ENCODE measurements at places on chromosomes 7 and 10.

DNA sequence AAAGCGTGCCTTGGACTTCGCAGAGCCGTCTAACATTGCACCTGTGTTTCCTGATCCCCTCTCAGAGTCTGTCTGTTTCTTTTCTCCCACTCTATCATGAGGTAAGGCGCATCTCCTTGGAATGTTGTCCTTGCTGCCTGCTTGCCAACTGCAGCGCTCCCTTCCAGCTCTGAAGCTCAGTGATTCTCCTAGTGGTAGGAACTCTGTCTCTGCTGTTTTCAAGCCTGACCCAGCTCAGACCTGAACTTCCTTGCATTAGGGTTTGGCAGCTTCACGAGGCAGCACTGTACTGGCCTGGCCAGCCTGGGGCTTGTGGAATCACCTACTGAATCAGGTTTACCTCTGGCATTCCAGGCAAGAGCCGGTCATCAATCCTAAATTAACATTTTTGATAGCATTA lies 123.9 kb downstream of the CREB5 start:
- no peak for DNase-seq

- DNase-seq: no peak
Measured at GRCh38 chr7:31420948-31421347, 80.4 kb upstream of the NEUROD6 start.

- no peak for DNase-seq
Measured at GRCh38 chr10:109820620-109821405, 102.5 kb downstream of the XPNPEP1 start.

- no peak for DNase-seq
Measured at GRCh38 chr10:19041171-19041570, 7.4 kb upstream of the MALRD1 start.

DNA sequence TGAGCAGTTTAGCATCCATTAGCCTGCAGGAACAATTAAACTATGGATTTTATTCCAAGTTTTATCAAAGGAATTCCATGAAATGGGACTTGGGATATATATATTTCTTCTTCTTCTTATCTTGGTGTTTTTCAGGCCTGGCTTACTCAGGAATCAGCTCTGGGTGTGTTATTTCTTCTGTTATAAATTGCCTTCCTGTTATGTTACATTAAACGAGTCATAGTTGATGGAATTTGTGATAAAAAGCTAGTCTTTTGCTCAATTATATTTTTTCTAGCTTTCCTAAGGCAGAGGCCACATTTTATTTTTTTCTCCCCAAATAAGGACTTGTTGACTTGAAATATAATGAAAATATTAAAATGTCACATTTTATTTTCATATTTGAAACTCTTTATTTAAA lies 141.3 kb downstream of the EPC1 start:
- DNase-seq: no peak

DNA sequence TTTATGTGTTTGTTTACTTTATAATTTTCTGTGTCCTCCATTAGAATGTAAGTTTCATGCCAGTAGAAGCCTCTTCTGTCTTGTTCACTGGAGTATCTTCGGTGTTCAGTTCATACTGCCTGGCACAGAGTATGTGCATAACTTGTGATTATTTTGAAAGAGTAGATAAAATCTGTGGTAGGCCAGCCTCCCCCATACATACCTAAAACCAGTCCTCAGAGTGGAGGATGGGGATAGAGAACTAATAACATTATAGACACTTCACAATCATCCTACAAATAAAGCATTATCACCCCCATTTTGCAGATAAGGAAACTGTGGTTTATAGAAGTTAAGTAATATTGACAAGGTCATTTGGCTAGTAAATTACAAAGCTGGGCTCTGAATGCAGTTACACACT lies 28.0 kb downstream of the VIM start:
- peak; percentile 73 for DNase-seq

DNA sequence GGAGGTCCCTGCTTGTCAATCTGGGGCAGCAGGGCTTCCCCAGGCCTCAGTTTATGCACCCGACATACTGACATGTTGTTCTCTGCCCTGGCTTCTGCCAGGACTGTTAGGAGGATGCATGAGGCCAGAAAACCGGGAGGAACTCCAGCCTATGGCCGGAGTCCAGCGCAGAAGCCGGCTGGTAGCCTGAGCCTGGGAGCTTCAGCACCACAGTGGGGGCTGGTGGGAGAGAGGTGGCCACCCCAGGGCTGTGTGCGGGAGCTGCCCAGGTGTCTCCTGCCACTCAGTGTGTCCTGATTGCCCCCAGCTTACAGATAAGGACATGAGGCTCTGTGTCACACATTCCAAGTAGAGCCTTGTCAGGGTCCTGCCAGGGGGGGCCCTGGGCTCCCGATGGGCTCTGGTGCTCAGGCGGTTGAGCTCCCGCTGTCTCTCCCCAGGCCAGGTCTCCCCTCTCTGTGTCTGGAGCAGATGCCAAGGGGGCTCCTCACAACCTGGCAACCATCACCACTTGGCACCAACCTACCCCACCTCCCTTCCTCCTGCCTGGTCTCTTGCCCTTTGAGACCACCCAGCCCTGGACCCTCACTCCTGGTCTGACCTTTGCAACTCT lies 32.3 kb downstream of the PPIF start:
- no peak for DNase-seq

GRCh38 chr7:142855756-142856564 lies 1.1 kb downstream of the EPHB6 start:
- DNase-seq: no peak

GRCh38 chr10:68402276-68402675 lies 4.8 kb downstream of the RUFY2 start:
- DNase-seq: no peak

DNA sequence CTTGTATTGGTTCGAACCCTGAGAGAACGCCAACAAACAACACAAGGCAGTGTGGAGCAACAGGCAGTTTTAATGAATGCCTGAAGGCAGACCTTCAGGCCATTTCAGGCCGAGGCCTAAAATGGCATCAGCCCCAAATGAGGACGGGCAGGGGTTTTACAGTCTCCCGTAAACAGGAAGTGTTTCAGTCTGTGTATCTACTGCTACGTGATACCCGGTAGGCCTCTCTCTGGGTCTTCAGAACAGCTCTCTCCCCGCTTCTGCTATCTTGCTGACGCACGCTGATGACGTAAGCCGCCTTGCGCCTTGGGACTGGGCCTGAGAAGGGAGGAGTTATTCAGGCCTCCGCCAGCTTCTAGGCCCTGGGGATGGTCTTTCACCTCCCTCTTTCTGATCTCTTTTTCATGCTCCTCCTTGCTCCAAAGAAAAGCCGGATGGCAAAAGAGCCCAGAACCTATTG lies 67.7 kb downstream of the ST8SIA6 start:
- DNase-seq: peak; percentile 37

DNA sequence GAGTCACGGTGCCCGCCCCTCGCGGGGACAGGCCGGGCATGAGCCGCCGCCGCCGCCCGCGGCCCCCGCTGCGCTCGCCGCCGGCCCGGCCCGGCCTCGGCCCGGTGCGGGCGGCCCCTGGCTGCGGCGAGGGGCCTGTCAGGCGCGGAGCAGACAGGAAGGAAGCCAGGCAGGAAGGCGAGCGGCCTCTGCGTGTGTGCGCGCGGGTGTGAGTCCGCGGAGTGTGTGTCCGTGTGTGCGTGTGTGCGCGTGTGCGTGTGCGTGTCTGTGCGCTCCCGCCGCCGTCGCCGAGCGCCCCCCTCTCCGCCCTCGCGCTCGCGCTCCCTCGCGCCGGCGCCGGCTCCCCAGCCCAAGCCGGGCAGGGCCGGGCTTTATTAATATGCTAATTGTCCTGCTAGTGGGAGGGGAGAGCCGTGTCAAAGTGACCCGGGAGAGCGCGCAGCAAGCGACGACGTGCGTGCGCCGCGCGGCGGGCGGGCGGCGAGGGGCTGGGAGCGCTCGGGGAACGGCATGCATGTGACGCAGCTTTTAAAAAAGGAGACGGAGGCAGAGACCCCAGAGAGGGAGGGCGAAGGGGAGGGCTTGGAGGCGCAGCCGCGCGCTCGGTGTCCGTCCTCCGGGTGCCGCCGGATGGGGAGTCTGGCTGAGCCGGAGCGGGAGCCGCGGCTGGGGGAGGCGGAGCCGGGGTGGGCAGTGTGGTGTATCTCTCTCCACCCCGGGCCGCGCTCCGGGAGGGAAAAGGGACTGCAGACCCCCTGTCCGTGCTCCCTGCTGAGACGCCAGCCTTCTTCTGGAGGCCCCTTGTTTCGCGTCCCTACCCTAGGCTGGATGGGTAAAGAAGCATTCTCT lies at the start of gene LDB1:
Gene LDB1, minus strand, starts transcription at position 227 of the 849 bp plus-strand sequence. CDS start 258 bp downstream, outside the sequence.
- peak; percentile 95 for DNase-seq

DNA sequence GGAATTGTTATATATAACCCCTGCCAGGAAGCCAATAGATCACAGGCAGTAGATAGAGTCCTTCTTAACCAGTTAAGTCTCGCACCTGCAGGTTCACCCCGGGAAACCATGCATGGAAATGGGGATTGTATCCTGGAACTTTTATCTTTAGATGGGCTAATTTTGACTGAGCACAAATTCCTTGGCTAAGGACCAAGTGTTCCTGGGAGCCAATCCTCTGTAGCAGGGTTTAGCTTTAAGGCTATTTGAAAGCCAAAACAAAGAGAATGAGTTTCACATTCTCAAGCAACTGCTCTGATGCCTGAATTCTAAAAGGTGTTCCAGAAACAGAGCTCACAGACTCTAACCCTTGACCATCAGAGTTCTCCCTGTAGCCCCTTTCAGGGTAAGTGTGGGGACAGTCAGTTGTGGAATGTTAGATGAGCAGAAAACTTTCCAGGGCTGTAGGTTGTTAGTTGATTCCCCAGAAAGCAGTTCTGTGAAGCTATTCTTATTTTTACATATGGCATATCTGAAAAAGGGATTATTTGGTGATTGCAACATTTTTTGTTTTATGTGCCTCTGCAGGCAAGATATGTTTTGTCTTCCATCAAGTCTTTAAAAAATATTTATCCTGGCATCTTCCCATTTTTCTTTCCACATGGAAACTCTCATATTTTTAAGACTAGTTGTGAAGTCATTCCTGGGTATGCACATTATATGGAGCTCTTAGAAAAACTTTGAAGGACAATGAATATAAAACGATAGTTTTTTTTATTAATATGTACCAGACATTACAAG lies 16.2 kb upstream of the NPVF start:
- no peak for DNase-seq

DNA sequence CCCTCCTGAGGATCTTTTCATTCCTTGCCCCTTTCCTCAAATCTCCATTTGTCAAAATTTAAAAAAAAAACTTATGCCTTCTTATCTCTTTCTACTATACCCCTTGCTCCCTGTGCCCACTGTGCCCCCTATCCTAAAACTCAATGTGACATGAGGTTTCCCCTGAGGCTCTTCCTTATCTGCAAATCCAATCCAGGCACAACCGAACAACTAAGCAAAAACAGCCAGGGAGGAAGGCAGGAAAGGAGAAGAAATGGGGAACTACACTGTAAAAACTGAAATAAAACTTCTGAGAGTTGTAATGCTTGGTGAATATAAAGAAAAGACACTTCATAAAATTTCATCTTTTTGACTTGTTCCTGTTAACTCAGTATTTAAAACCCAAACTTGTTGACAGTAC lies 54.2 kb downstream of the CRPPA start:
- DNase-seq: peak; percentile 50

GRCh38 chr10:82942286-82943099 lies 1067.5 kb downstream of the NRG3 start:
- no peak for DNase-seq

DNA sequence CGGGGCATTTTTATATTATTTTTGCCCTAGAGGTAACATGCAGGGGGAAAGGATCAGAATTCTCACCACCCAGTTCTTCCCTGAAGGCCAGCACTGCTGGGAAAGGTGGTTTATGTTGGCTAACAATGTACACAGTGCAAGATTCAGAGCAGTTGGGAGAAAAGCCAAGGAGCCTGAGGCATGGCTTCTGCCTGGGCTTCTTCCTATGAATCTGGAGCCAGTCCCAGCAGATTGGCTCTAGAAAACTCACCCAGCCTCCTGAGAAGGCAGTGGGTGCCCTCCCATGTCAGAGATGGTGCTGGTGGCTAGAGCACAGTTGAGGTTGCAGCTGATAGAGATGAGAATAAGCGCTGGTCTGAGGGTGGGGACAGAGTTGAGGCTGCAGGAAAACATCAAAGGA lies 44.7 kb upstream of the GPR26 start:
- DNase-seq: no peak

DNA sequence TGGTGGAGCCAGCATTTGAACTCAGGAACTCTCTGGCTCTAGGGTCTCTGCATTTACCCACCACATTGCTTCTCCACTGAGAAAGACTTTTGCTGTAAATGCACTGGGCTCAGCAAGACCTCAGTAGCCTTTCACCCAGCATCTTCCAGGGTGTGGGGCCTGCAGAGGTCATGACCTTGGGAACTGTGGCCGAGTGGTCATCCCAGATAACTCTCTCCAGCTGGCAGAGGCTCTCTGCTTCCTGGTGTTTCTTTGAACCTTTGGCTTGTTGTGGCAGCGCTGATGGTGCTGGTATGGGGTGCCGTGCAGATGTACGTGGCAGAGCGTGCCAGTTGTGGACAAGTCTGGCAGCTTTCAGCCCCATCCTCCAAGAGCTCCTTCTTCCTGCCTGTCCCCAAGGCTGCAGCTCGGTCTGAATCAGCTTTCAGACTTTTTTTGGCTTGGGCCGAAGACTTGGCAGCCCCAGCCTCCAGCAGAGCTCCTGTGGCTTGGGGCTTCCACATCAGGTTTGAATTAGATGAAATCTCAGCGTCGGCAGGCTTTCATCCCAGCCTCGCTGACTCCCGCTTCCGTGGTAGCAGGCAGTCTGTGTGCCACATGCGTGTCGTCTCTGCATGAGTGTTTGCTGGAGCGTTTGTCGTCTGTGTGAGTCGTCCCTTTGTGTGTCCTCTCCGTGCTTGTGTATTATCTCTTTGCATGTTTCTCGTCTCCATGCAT lies 21.5 kb downstream of the ADAMTS14 start:
- no peak for DNase-seq

DNA sequence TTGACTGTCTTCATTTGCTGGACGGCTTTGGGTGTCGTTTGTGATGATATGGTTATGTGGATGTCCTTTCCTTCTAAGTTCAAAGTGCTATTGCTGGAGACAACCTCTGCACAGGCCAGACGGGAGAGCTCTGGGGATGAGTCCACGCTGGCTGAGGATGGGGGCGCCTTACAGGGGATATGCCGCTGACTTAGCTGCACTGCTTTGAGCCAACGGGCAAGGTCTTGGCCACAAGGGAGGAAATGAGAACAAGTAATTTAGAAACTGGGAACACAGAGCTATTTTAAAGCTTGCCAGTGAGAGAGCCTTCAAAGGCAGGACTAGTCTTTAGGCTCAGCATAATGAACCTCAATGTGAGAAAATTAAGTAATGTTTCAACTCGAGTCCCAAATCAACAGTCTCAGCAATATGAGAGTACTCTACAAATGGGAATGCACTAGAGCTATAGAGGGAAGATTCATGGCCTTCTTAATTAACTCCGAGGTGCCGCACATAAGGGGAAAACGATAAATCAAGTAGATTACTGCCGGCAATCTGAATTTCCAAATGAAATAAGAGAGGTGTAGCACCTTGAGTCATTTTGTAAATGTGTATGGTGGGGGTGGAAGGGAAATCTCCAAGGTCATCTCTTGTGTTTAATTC lies 209.3 kb downstream of the JAZF1 start:
- DNase-seq: no peak

GRCh38 chr10:119705434-119705831 lies 20.4 kb upstream of the INPP5F start:
- no peak for DNase-seq

- DNase-seq: peak; percentile 87
Measured at GRCh38 chr7:26398427-26398755, 106.7 kb downstream of the SNX10 start.

Data from hematopoietic multipotent progenitor cell treated with erythropoietin and hydrocortisone succinate and interleukin-3 and kit ligand, for 4 days (in vitro differentiated cells).